DMS153 (cell line): ENCODE measurements at places on chromosomes 11 and 22.

- DNase-seq = peak; percentile 85
Observed at GRCh38 chr11:45262900-45263299, 23.2 kb downstream of the SYT13 start.

DNA sequence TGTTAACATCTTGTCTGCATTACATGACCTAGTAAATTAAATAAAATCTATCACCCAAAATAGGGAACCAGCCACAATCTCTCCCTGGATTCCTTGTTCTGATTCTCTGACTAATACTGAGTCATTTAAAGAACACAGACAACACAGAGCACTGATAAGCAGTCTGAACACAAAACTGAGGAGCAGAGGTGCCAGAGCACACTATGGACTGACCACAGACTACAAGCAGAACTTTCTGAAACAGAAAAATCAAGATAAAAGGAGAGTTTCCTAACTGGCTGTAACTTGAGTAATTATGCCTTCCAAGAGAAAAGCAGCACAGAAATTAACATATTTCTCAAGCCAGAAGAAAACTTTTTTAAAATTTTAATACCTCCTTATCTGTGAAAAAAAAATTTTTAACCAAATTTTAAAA is 128.8 kb downstream of the SGSM3 start:
- no peak for DNase-seq

GRCh38 chr11:108632041-108632704 is 32.7 kb upstream of the DDX10 start:
- no peak for DNase-seq

DNA sequence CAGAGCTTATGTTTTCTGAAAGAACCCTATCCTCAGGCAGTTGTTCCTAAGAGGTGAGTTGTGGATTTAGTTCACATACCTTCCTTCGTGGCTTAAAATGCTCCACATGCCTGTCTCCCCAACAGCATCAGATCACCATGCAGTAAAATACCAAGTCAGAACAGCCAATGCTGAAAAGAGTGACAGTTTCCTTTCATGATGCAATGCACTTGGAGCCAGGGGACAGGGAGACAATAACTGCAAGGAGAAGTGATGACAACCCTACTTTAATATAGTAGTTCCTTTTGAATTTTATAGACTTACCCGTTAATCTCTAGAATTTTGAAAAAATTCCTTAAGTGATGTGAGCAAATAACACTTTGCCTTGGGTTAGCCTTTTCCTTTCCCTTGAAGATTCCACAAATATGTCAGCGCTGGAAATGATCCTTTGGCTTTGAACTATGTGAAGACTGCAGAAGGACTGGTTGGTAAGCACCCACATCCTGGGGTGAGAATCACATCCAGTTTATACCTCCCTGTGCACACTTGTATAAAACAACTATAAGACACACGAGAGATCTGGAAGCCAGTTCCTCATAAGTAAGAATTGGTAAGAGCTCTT is 71.2 kb downstream of the PIWIL4 start:
- no peak for DNase-seq

- no peak for DNase-seq
Observed at GRCh38 chr11:72613977-72614376, 60.2 kb downstream of the PDE2A start.

DNA sequence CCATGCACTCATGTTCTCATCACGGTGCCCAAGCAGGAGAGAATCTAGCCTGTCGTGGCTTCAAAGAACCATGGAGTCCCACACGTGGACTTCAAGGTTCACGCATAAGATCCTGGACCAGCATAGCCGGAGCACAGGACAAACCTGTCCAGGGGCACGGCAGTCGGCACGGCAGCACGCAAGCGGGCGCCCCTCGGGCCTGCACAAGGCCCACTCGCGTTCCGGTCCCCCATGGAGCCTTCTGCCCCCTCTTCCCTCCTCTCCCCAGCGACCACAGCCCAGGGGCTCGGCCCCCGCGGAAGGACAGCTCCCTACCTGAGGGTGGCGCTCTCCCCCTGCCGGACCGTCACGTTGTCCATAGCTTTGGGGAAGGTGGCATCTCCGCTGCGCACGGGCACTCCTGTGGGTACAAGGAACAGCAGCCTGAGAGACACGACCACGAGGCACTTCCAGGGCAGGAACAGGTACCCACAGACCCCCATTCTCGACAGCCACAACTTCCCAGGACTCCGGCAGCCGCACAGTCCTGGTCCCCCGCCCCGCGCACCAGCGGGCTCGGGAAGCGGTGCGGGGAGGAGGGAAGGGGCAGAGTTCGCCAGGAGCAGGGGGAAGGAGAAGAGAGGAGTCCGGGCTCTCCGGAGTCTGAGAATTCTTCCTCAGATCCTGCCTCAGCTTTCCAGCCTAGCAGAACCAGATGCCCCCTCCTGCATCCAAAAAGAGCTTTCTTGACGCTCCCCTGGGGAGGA is 589.5 kb downstream of the OPCML start:
- DNase-seq = no peak

- DNase-seq = no peak
Observed at GRCh38 chr11:27186580-27186979, 146.0 kb downstream of the BBOX1 start.

- DNase-seq = peak; percentile 27
Observed at GRCh38 chr11:124108156-124108555, 7.1 kb upstream of the VWA5A start.

- DNase-seq = peak; percentile 9
Observed at GRCh38 chr11:76902121-76903014, 41.6 kb downstream of the ACER3 start.

GRCh38 chr11:23112987-23113886 is 253.0 kb upstream of the CCDC179 start:
- peak; percentile 71 for DNase-seq

DNA sequence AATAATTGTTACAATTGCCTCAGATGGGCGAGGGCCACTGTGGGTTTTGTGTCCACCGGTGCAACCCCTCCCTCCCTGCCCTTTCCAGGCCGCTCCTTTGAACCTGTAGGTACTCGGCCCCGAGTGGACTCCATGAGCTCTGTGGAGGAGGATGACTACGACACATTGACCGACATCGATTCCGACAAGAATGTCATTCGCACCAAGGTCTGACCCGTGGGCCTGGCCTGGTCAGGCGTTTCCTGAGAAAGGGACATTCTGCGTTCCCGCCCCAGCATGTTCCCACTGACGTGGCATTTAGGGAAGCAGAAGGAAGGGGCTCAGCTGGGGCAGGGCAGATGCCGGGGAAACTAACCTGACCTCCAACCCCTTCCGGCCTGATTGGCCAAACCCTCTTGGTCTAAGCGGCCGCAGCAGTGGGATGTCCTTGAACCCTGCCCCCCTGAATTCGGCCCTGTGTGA is 10.1 kb downstream of the SIDT2 start:
- DNase-seq = no peak
